ENCODE measurements at places on chromosomes 13 and 19. TPM values are rescaled to one million over a fixed set of nuclear protein-coding genes. Genes with fewer than 3 reads are reported as not detected.

- H3K4me1 ChIP-seq, result no peaks in the 10 kb centered on the region
- no peaks in the 10 kb centered on the region for H3K27me3 ChIP-seq
- H3K36me3 ChIP-seq, result no peaks in the 10 kb centered on the region
- DNase-seq, result no peak
These were observed 513.2 kb upstream of the NBEA start for GRCh38 chr13:34428911-34429310.

GRCh38 chr13:50631041-50631440 is 212.5 kb downstream of the DLEU7 start:
- no peaks in the 10 kb centered on the region for H3K4me1 ChIP-seq
- no peak overlapping the region for H3K4me3 ChIP-seq
- H3K27me3 ChIP-seq, result no peaks in the 10 kb centered on the region
- no peaks in the 10 kb centered on the region for H3K36me3 ChIP-seq
- no peak for DNase-seq
- H3K27ac ChIP-seq, result no peak overlapping the region

DNA sequence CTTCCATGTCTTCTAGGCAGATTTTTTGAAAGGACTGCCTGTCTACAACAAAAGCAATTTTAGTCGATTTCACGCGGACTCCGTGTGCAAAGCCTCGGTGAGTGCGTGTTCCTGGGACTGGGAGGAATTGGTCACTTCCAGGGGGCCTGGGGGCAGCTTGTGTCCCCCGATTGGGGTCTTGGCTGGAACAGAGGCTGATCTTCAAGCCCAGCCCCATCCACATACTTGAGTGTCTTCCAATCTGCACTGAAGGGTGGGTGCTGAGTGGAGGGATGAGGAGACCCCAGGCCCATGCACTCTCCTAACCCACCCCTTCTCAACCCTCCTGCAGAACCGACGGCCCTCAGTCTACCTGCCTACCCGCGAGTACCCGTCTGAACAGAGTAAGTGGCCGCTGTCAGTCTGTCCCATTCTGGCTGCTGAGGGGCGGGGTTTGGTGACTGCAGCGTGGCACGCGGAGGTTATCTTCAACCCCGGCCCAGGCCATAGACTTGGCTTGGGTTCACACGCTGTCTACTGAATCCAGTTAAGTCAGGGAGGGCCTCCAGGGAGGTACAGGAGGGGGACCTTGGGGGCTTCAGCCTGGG is 4.7 kb downstream of the DDA1 start:
- DNase-seq, result no peak
- peaks cover 29% of the 10 kb centered on the region for H3K4me1 ChIP-seq
- H3K27me3 ChIP-seq, result no peaks in the 10 kb centered on the region
- H3K27ac ChIP-seq, result no peak overlapping the region
- peaks cover 6% of the 10 kb centered on the region for H3K36me3 ChIP-seq

- no peak for DNase-seq
- no peak overlapping the region for H3K27ac ChIP-seq
- peaks cover 10% of the 10 kb centered on the region for H3K4me1 ChIP-seq
- H3K36me3 ChIP-seq, result peaks cover 30% of the 10 kb centered on the region
These were observed 112.1 kb downstream of the ZIC5 start for GRCh38 chr13:99859178-99860177.

GRCh38 chr13:113455384-113455783 is 2.1 kb upstream of the ADPRHL1 start:
- H3K27ac ChIP-seq, result no peak overlapping the region
- DNase-seq, result no peak
- H3K27me3 ChIP-seq, result no peaks in the 10 kb centered on the region
- no peaks in the 10 kb centered on the region for H3K4me1 ChIP-seq
- peaks cover 55% of the 10 kb centered on the region for H3K36me3 ChIP-seq

NBEA gene
- 1.1 TPM for polyA plus RNA-seq

Measured in naive thymus-derived CD8-positive, alpha-beta T cell (primary cell).